ENCODE measurements at places on chromosomes 2 and 18.

DNA sequence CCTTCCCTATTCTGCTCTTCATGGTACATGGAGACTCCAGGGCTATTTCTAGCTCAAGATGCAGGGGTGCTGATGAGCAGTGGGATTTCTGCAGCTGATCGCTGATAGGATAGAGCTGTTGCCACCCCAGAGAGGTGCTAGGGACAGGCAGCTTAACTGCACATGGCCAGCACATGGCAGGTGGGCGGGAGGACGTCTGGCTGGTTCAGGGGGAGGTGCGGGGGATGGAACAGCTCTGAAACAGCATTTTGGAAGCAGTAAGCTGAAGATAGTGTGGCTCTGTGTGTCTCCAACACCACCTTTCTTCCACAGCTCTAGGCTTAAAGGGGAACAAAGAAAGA, 151.9 kb upstream of the PELI1 start:
- no peak for DNase-seq

DNA sequence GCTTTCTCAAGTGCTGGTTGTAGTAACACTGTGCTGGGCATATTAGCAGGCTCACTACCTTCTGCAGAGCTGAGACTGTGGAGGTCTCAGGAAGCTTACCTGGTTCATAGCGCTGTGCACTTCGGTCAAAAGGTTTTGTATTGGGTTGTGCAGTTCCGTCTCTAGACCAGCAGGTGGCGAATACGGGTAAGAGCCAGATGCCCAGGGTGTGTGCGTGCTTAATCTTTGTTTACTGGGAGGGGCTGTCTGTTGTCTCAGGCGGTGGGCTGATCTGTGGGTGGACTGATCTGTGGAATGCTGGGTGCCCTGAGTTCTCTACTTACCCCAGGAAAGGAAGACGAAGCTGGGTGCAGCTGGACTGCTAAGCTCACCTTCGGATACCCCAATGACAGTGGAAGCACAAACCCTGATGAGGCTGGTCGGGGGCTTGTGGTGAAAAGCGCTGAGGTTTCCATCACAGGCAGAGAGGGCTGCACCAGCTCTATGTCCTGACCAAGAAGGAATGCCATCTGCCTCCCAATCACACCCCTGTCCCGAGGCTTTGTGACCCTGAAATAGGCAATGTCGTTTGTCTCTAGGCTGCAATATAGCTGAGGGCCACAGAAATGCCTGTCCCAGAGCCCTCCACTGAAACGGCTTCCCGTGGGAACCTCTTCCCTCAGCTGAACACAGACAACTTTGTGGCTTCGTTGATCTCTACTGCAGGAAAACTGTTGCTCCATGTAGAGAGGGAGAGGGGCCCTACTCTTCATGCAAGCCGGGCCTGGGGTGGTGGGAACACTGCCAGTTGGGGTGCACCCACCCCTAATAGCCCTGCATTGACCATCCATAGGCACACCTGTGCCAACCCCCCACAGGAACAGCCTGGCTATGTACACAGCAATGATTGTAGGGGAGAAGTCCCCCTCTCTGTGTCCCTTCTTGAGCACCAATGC, 45.9 kb upstream of the FAM117B start:
- DNase-seq: peak; percentile 43

DNA sequence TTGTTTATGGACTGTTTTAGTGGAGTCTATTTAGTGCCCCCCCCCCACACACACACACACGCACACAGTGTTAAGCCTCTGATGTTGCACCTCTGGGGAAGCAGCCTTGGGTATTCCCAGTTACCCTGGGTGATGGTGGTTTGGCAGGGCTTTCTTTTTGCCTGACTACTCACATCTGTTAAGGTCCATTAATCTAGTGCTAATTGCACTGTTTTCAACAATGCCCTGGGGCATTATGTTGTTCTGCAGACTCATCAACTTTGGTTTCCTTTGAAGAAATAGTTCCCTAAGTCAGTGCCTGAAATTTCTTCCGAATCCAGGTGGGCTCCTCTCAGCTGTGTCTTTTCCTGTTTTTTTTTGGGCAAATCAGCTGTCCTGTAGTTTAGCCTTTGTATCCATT, 34.7 kb downstream of the SPOPL start:
- DNase-seq: no peak

GRCh38 chr18:62996566-62996965, 281.2 kb downstream of the PHLPP1 start:
- DNase-seq: no peak

- no peak for DNase-seq
Observed at GRCh38 chr18:47191961-47192360, 15.8 kb upstream of the IER3IP1 start.

DNA sequence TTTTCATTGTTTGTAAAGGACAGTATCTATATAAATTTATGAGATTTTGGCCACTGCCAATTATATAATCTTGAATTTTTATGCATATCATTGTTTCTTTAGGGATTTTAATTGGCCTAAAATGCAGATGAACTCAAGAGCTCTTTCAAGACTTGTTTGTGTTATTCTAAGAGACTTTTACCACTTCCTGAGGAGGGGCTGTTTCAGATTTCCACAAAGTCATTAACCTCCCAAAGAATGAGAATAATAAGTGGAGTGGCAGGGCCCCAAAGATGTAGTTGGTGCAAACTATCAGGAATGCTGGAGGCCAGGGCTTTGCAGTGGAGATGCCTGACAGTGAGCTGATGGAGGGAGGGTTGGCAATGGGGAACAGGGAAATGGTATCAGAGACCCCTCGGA, 15.5 kb upstream of the ACVR1 start:
- DNase-seq: no peak

DNA sequence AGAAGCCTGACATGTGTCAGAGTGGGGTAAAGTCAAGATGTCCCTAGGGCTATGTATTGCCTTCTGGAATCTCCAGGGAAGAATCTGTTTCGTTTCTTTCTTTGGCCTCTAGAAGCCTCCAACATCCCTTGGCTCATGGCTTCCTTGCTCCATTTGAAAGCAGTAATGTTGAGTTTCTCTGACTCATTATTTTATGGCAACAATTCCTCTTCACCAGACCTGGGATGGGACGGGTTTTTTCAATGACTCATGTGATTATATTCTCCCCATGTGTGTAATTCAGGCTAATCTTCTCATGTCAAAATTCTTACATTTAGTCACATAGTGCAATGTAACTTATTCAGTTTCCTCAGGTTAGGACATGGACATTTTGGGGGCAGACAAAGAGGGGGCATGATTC, 1038.6 kb downstream of the CBLN2 start:
- no peak for DNase-seq

Measured in stimulated activated CD8-positive, alpha-beta memory T cell treated with anti-CD3 and anti-CD28 coated beads, Interleukin-15, amount 100 ng/mL, for 1 hour (primary cell).